ENCODE measurements at places on chromosomes 1 and 21. TPM values are rescaled to one million over a fixed set of nuclear protein-coding genes. Genes with fewer than 3 reads are reported as not detected.

Gene NBPF4
- total RNA-seq, result not detected

Gene CCDC181
- 0.32 TPM for total RNA-seq

Gene GUCA2A
- total RNA-seq, result not detected

Gene MGST3
- 181 TPM for total RNA-seq

Gene DNALI1
- 13.2 TPM for total RNA-seq

Gene ICOSLG
- total RNA-seq, result 11.3 TPM

Gene TMEM35B
- total RNA-seq, result 50.9 TPM

Gene FNDC5
- 1.5 TPM for total RNA-seq

GRCh38 chr1:11602424-11602823 lies 51.8 kb downstream of the FBXO2 start:
- DNase-seq, result no peak

GRCh38 chr21:27647401-27647800 lies 680.5 kb upstream of the ADAMTS5 start:
- DNase-seq, result no peak

GRCh38 chr1:205596876-205597275 lies 34.9 kb downstream of the ELK4 start:
- DNase-seq, result no peak

DNA sequence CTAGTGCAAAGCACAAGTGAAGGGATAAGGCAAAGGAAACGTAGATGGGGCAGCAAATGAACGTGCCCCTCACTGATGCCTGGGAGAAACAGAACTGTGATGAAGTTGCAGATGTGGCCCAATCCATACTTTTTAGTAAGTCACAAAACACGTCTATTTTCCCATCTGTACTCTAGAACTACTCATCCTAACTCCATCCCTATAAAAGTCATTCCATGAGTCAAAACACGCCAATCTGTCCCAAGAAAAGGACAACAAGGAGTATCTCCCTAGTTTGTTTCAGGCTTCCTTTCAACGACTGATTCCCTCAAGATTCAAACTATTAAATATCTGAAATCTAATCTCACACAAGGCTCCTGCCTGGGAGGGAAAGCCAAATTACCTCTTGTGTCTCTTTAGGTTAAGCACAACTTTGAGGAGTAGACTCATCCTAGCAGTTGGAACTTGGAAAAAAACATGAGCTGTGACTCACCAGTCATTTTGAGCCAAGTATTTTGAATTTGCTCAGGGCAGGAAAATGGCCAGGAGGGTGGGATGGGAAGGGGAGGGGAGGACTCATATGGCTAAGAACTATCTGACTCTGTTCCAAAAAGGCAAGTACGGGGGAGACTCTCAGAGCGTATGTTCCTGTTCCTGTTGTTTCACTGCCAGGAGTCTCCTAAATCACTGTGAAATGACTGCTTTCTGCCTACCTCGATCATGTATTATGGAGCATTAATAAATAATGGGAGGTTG lies 214.5 kb upstream of the CAMK1G start:
- no peak for DNase-seq

- no peak for DNase-seq
Observed at GRCh38 chr1:228992907-228993535, 257.7 kb downstream of the RHOU start.

GRCh38 chr1:21804536-21804935 lies 7.5 kb upstream of the LDLRAD2 start:
- no peak for DNase-seq

GRCh38 chr1:241939798-241940197 lies 17.8 kb upstream of the BECN2 start:
- no peak for DNase-seq

DNA sequence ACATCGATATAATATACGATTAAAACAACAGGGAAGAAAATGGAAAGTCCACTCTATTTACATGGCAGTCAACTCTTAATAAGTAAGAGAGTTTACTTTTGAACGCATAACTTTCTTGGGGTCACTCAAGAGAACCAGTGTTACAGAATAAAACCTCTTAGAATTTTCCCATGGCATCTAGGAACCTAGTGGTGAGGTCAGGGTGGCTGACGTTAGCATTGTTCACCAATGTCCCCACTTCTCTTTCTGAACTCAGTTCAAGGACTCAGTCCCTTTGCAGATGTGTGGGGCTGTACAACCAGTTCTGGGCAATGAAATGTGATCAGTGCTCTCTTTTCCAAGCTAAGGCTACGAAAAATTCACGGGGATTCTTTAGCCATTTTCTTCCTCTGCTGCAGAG lies 2.6 kb upstream of the RNF2 start:
- DNase-seq, result no peak

- no peak for DNase-seq
Observed at GRCh38 chr1:8763888-8764287, 53.6 kb downstream of the RERE start.

GRCh38 chr1:52423771-52424170 lies 19.4 kb downstream of the PRPF38A start:
- no peak for DNase-seq

GRCh38 chr1:5594056-5594956 lies 397.9 kb downstream of the NPHP4 start:
- no peak for DNase-seq

GRCh38 chr1:63342402-63342801 lies 20.0 kb downstream of the FOXD3 start:
- DNase-seq, result no peak

- no peak for DNase-seq
Observed at GRCh38 chr1:201899683-201900429, 11.2 kb downstream of the SHISA4 start.
